ENCODE measurements at places on chromosomes 3 and 15.

DNA sequence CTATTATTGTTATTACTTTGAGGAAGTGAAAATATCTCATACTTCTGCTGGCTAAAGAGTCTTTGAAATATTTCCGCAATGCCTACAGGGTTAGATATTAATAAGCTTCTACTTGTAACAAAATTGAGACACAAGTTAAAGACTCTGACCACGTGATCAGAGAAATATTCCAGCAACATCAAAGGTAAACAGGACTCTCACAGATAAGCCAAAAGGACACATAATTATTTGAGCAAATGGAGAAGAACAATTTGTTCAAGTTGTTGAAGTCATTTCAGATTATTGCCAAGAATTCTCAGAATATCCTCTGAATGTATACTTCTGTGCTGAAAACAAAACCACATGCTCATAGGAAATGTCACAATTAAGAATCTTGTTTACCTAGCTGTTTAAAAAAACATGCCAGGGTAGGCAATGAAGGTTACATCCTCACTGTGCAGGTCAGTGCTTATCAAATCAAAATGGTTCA lies 225.8 kb upstream of the ALCAM start:
- no peak for DNase-seq

- peak; percentile 17 for DNase-seq
These were observed 163.2 kb upstream of the P2RY1 start for GRCh38 chr3:152671446-152672319.

GRCh38 chr3:126402178-126402577 lies 7.5 kb downstream of the CFAP100 start:
- DNase-seq: no peak

- DNase-seq: no peak
These were observed 10.5 kb downstream of the BFSP2 start for GRCh38 chr3:133410191-133410892.

GRCh38 chr3:112187300-112187699 lies 54.3 kb upstream of the GCSAM start:
- DNase-seq: no peak

- DNase-seq: peak; percentile 77
These were observed 6.7 kb upstream of the CCR1 start for GRCh38 chr3:46214751-46215352.

GRCh38 chr3:8658306-8659212 lies 14.0 kb upstream of the SSUH2 start:
- DNase-seq: peak; percentile 93

- no peak for DNase-seq
These were observed 45.2 kb downstream of the ITGA11 start for GRCh38 chr15:68386587-68387288.

DNA sequence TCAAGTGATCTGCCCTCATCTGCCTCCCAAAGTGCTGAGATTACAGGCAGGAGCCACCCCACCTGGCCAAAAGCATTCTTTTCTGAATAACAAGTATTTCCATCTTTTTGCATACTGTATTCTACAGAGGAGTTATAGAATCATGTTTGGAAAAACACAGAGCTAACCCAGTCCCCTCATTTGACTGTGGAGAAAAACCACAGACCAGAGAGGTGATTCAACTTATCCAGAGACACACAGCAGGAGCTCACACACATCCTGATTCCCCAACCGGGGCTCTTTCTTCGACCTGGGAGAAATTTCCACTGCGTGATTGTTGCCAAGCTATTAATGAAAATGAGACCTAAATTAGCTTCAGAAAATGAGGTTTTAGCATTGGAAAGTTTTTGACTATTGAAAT lies 176.1 kb upstream of the TLE3 start:
- no peak for DNase-seq

DNA sequence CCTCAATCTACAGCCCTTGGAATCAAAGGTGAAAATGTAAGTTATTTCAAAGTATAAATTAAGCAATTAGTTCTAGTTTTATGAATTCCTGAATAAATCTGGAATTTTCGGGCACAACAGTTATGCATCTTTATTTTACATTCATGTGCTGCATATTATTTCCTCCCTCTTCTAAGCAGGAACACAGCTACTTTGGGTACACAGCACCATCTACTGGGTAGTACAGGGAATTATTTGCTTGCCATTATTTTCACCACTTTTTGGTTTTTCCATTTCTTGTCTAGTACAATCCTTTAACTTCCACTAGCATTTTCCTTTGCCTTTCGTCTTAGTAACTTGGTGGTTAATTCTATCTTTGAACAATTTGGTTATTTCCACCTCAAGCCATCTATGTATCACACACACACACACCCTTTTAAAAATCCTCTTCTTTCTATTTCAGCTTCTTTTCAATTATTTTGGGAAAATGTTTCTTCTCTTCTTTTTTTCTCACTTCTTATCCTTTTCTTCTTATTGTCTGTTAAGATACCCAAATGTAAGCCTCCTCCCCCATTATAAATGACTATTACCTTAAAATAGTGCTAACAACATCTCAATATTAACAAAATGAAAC lies 451.0 kb downstream of the MFSD1 start:
- peak; percentile 69 for DNase-seq

DNA sequence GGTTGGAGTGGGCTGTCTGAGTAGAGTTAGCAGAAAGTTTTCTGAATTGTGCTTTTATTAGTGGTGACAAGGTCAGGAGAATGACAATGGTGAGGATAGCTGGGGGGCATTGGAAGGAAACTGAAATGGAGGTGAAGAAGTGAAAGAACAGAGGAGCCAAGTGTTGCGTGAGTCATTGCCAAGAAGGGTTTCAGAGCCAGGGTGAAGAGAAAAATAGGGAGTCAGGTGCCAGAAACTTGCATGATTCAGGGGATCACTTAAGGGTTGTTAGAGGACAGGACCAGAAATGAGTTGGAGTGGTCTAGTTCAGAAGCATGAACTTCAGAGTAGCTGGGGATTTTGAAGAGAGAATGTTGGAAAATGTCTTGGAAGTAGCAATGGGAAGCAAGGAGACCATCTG lies 86.0 kb upstream of the GALNT15 start:
- no peak for DNase-seq

GRCh38 chr15:43775411-43775965 lies 1.3 kb downstream of the ELL3 start:
- DNase-seq: peak; percentile 34

DNA sequence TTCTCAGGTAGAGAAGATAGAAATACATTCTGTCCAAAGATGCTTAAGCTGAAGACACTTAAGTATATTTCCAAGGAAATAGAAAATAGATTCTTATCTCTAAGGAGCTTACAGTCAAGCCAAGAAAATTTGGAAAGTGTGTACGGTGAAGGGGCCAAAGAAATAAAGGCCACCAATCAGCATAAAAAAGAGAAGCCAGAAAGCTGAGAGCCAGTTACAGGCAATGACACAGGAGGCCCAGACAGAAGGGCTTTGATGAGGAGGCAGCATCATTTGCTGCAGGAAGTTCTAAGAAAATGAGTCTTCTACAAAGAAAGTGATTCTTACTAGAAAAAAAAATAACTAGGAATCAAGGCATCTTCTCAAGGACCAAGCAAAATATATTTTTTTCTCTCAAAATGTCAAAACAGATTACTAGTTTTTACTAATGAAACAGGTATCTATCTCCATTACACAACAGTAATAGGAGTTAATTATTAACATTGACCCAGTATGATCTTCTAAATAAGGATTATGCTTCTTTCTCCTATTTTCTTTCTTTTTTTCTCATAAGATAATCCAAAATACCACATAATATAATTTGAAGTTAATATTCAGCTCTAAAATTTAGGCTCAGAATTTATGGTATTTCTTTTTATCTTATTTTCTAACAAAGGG lies 82.1 kb upstream of the PHLDB2 start:
- no peak for DNase-seq
